Caudate nucleus (tissue), 63 donors: ENCODE measurements at places on chromosomes 2 and 18.
A peak's percentile ranks its signal among the peaks of the same experiment; 100 is the strongest.

GRCh38 chr2:105678346-105678745 lies 66.4 kb upstream of the NCK2 start:
- DNase-seq, result no peak

DNA sequence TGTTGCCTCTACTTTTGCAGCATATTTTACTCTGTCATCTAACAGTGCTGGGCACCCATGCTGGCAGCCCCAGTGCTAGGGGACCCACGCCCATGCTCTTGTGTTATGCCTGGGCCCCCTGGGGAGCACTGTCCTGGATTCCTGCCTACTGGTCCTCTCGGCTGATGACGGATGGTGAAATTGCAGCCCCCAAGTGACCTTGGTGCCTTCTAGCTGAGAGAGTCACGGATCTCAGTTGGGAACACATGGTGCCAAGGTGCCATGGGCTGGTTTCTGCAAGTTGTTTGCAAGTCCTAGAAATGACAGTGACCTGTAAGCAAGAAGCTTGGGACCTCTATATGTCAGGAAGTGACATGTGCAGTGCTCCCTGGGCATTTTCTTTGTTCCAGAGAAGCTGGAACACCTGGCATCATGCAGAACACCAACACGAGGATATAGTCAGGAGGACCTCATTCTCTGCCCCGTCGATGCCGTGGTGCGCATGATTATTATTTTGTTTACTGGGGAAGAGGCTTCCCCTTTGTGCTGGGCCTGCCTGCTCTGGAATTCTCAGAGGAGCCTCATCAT lies 187.6 kb downstream of the LDLRAD4 start:
- DNase-seq, result no peak

DNA sequence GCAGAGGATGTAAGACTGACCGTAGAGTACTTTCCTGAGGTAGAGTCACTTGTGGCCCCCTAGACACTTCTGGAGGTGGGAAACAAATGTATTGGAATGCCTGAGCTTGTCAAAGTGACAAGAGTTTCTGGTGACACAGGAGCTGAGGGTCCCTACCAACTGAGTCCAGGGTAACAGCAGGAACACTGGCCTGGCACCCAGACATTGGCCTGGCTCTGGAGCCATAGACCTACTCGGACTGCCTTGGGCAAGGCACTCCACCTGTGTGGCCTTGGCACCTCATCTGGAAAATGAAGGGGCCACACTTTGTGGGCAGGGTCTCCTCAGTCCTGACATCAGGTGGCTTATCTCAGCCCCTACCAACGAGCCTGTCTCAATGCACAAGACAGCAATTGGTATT lies 398.2 kb upstream of the CELF4 start:
- no peak for DNase-seq

- DNase-seq, result no peak
Observed at GRCh38 chr18:34297287-34297686, 72.6 kb upstream of the NOL4 start.

DNA sequence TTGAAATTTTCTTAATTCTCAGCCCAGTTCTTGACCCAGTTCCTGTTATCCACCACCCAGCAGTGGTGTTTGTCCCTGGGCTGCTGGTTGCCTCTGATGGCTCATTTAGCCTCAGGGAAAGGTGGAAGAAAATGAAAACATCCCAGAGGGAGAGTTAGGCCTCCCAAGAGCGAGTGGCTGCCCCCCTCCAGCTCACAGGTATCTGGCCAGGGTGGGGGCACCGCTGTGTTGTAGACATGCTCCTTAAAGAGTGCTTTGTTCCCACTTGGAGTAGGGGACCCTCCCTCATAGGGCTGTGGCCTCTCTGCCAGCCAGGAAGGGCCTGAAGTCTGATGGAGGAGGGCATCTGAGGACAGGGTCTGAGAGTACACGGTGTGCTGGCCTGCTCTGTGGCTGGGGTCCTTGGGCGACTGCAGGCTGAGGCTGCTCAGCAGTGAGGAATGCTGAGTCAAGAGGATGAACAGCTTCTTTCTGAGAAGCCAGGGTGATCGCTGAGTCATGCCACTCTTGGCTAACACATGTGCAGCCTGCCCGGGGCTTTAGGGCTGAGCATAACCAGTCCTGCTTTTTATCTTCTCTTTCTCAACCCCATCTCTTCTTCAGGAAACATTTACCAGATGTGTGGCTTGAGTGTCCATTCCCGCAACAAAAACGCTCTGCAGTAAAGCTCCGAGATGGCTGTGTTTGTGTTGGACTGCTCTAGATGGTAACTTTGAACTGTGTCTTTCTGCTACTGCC lies 72.3 kb downstream of the IL1R2 start:
- DNase-seq, result peak; percentile 6

DNA sequence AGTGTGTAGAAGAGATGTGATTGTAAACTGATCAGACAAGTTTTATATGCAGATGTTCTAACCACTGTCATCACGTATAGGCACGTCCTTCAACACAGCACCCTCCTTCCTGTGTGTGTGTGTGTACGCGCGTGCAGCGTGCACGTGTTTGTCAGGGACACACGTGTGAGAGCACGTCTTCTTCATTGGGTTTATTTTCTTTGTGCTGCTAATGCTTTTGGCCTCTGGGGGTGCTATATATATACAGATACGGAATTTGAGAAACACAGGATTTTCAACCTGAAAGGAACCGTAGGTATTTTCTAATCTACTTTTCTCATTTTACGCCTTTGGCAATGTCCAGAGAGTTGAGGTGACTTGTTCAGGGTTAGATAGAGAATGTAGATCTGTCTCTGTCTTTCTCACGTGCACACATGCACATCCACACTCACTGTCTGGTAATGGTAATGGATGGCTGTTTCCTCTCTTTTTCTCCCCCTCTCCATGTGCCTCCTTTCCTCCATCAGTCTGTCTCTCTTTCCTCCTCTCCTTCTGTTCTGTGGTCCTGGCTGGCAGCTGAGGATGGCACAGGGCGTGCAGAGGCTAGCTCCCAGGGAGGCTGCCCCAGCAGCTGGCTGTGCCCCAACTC lies 13.4 kb upstream of the CELF4 start:
- peak; percentile 21 for DNase-seq

- DNase-seq, result no peak
Observed at GRCh38 chr18:68855491-68855890, 57.6 kb downstream of the CCDC102B start.

- no peak for DNase-seq
Observed at GRCh38 chr2:45816272-45816671, 164.8 kb downstream of the PRKCE start.
